ENCODE measurements at places on chromosomes 2 and 18. TPM values are rescaled to one million over a fixed set of nuclear protein-coding genes. Genes with fewer than 3 reads are reported as not detected.

The BOK gene
- 8.8 TPM for polyA plus RNA-seq

DNA sequence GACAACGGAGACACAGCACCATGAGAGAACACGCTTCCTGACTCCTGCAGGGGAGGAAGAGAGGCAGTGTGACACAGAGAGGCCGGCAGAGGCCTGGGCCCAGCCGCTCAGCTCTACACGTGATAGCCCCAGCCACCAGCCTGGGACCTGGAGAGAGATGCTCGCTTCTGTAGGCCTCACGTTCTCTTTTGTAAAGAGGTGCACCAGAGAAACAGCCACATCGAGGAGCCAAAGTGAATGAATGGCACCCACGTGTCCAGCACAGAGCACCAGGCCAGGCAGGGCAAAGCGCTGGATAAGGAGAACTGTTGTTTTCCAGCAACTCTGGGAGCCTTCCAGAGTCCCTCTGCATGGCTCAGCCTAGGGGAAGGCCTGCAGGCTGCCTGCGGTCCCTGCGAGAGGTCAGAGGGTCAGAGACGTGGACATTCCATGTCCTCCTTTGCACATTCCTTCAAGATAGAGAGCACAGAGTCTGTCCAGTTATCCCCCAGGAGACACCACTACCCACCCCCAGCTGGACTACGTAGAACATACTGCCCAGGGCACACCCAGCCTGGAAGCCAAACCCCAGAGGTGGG, 14.2 kb downstream of the LIMS2 start:
- DNase-seq, result no peak

- DNase-seq, result peak; percentile 80
Observed at GRCh38 chr2:54669677-54670484, 53.6 kb upstream of the EML6 start.

DNA sequence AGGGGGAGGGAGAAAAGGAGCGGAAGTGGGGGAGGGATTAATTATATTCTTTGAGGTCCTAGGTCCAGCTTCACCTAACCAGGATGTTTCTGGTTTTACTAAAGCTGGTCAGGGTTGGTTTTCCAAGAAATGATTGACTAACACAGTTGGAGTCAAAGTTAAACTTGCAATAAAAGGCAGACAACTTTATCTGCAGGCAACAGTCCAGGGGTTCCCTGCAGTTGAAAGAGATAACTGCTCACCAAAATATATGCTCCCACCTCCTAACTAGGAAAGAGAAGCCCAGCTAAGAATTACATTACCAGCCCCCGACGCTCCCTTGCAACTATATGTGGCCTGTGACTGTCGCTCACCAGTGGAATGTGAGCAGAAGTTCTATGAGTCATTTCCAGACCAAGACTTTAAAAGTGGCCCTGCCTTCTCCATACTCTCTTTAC, 140.0 kb upstream of the PKDCC start:
- peak; percentile 91 for DNase-seq

DNA sequence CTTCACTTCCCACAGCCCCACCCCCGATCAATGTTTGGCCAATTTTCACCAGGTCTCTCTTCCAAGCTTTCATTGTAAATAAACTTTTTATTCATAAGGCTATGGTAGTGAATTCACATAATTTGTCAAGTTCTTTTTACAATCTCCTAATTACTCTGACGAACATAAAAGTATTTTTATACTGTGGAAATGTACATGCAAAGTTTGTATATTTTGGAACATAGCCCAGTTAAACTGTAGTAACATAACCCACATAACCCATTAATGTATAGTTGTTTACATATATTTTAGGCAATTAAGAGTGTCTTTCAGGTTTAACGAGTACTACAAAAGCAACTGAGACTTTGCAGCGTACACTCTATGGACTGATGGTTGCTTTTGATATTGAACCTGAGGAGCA, 228.3 kb upstream of the ERBB4 start:
- no peak for DNase-seq

Measured in large intestine (tissue), 12 donors.